D721Med (cell line): ENCODE measurements at places on chromosomes 16 and 17.

GRCh38 chr17:49987290-49987585 is 7.8 kb downstream of the DLX3 start:
- no peak for DNase-seq

- DNase-seq = no peak
These were observed 16.7 kb upstream of the OR1F1 start for GRCh38 chr16:3171181-3171854.

DNA sequence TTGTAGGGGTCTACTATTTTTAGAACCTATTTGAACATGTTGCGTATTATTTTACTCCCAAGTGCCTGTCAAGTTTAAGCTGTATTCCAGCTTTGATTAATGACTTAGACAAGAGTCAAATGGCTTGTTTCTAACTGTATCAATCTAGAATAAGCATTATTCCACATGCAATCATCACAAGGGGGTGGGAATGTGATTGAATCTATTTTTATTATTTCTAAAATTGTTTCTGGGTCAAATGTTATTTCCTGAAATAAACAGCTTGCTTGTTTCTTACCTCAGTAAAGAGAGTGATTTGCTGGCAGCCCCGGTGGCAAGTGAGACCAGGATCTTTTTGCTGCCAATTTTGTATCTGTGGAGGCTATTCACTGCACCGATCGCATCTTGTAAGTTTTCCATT is 21.5 kb downstream of the MARF1 start:
- DNase-seq = no peak

DNA sequence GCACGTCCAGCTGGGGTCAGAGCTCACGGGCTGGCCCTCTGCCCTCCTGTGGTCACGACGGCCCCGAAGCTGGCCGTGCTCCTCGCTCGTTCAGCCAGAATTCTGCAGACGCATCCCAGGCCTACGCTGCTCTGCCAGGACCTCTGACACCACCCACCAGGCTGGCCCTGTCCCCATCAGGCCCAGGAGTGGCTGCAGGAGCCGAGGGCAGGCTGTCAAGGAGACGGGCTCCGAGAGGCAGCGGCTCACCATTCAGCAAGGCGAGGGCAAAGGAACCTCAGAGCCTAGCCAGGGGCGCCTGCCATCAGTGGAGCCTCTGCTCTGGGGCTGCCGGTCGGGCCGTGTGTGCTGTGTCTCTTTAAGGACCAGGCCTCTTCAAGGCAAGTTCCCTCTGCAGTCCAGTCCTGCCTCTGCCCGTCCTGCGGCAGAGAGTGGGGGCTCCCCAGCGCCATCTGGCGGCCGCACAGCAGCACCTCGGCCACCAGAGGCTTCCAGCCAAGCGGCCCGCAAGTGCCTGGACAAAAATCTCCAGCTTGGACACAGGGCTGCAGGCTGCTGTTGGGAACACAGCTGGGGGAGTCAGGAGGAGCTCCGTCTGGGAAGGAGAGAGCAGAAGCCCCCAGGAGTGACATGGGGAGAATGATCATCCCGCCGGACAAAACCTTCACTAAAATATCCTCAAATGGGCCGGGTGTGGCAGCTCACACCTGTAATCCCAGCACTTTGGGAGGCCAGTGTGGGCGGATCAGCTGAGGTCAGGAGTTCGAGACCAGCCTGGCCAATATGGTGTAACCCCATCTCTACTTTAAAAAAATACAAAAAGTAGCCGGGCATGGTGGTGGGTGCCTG is 7.4 kb upstream of the ABR start:
- DNase-seq = peak; percentile 87

DNA sequence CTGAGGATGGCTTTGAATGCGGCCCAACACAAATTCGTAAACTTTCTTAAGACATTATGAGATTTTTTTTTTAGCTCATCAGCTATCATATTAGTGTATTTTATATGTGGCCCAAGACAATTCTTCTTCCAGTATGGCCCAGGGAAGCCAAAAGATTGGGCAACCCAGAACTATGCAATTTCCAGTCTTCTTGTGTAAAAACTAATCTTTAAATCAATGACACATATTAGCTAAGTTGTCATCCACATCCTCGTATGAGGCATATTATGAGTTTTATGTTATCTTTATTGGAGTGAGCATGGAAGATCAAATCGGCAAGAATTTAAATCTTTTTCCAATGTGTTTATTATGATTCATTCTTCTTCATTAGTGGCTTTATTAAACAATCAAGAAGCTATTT is 198.6 kb upstream of the HSBP1 start:
- DNase-seq = no peak

GRCh38 chr17:28878981-28879380 is 18.6 kb downstream of the FLOT2 start:
- DNase-seq = no peak

- DNase-seq = no peak
These were observed 116.4 kb downstream of the SNX11 start for GRCh38 chr17:48223945-48224344.

- DNase-seq = no peak
These were observed 1.7 kb upstream of the MT1A start for GRCh38 chr16:56636616-56637413.

GRCh38 chr16:84340325-84341040 is 27.9 kb upstream of the ATP2C2 start:
- DNase-seq = no peak

DNA sequence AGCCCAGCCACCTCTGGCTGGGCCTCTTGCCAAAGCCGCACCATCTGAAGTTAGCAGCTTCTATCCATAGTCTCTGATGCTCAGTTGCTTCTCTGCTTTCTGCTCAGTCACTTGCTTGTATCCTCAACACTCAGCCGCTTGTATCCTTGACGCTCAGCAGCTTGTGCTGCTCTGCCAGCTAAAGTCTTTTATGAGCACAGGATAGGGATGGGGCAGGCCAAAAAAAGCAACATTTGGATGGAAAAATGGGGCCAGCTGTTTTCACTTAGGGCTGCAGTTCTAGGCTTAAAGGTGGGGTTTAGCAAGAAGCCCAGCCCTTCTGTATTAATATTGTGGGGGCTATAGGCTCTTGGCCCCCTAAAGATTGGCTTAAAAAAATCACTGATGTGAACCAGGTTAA is 739.4 kb downstream of the CDH8 start:
- no peak for DNase-seq

DNA sequence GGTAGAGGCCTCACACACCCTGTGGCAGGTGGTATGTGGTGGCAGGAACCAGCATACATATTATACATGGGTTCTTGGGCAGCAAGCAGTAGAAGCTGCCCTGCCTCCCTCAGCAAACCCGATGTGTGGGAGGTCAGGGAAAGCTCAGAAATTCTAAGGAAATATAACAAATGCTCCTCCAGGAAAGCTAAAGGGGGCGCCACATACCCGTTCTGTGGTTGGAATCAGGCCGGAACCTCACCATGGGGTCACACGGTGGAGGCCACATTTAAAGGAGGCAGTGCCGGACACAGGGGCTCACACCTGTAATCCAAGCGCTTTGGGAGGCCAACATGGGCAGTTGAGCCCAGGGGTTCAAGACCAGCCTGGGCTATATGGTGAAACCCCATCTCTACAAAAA is 12.4 kb upstream of the KATNB1 start:
- DNase-seq = no peak

DNA sequence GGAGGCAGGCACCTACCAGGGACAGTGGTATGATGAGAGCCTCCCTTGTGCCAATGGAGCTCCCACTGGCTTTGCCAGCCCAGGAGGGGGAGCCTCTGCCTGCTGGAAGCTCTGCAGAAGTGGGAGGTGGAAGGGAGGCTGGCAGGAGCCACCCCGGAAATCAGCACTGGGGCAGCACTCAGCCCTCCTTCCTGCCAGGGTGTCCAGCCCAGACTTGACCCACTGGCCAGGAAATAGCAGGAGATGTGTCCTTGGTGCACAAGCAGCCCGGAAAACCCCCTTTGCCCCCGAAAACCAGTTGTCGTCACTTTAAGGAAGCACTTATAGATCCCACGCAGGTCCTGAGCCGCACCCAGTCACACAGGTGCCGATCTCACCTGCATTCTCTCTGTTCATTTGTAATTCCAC is 49.3 kb upstream of the CACNG4 start:
- DNase-seq = no peak

GRCh38 chr17:57002904-57003303 is 25.0 kb downstream of the SCPEP1 start:
- DNase-seq = no peak

- peak; percentile 99 for DNase-seq
These were observed at the start of gene SLC2A4 for GRCh38 chr17:7281074-7281952. TSS of gene SLC2A4 (plus strand) at chr17:7281718. CDS start at chr17:7281935, 217 bp downstream.

DNA sequence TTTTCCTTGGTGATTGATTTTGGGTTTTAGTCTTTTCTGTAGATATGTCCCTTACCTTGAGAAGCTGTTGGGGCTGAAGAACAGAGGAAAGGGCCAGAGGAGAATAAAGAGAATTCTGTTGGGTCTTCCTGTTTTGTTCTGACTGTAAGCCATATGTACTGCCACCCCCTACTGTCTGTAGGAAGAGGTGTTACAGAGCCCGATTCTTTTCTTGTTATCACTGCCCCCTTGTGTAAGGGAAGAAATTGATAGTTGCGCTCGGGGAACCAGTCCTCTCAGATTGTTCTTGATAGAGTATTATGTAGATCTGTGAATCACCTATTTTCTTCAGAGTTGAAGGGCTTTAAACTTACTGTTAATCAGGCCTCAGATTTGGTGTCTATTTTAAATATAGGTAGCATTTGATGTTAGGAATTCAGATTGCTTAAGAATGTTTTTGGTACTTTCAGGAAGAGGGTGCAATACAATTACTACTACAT is 2.4 kb downstream of the TANC2 start:
- peak; percentile 51 for DNase-seq

DNA sequence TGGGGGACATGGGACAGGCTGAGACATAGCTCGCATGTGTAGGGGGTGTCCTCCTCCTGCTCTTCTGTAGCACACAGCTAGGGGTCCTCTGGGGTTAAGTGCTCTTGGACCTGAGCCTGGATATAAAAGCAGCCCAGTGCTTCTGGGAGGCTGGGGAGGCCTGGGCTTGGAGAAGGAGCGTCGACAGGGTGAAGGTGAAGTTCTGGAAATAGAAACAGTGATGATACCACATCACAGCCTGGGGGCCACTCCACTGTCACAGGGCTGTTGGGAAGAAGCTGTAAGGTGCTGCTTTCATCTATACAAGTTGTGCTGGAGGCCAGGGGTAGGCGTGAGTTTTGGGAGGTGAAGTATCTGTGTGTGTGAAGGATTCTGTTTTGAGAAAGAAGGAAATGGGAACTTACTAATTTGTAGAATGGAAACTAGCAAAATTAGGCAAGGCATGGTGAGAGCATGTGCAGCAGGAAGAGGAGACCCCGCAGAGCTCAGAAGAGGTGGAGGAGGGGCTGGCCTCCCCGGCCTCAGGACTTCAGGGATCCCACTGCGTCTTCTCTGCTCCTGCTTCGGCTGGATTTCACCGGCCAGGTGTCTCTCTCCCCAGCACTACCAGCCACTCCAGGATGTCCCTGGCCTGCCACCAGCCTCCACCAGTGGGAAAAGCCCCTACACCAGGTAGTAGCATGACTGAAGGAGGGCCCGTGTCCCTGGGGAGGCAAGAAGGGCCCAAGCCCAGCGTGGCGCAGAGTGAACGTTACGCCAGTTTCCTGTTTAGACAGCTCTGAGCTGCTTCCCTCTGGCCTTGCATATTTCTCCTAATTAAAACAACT is 19.4 kb downstream of the PLCG2 start:
- no peak for DNase-seq

GRCh38 chr17:29732613-29733012 is 109.9 kb upstream of the CORO6 start:
- no peak for DNase-seq

- DNase-seq = no peak
These were observed 28.8 kb upstream of the NXPH3 start for GRCh38 chr17:49546546-49547535.

DNA sequence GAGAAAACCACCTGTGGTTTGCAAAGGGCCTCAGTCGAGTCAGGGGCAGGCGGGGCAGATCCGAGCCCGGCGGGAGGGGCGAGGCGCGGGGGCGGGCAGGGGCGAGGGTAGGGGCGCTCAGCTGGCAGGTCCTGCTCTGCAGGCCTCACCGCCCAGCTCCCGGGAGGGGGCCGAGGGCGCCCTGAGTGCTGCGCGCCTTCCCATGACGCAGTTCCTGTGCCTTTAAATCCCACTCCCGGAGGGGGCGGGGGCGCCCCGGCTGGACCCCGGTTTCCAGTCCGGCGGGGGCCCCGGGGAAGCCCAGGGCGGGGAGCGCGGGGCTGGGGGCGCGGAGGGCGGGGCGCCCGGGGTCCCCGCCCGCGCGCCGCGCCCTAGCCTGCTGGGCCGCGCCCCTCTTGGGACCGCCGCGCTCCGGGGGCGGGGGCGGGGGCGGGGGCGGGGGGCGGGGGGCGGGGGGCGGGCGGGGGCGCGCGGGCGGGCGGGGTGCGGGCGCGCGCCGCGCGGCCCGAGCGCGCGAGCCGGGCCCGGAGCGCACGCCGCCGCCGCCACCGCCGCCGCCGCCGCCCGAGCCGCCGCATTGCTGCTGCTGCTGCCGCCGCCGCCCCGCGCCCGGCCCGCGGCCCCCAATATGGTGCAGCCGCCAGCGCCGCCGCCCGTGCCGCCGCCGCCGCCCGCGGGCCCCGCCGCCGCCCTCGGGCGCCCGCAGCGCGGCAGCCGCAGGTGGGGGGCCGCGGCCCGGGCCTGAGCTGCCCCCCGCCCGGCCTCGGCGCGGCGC is at the start of gene JPH3:
Gene JPH3 (plus strand): TSS at position 508 of the 775 bp plus-strand sequence. CDS start 639 bp downstream, outside the sequence.
- peak; percentile 65 for DNase-seq

DNA sequence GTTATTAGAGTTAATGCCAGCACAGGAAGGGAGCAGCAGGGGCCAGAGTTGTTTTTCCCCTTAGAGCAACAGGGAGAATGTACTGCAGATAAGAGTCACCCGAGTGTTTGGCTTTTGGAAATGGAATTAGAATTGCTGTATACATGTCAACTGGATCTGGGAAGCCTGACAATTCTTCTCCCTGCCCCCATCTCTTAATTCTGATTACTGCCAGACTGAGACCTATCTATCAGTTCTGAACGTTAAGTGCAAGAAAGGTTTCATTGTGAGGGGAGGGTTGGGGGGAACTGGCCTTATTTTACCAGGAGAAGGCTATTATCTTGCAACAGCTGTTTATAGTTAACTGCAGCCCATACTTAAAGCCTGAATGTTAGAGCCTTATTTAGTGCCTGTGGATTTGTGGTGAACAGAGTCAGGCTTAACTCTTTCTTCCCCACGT is 424.5 kb upstream of the CDH11 start:
- no peak for DNase-seq

GRCh38 chr17:72665852-72666851 is 426.3 kb downstream of the SLC39A11 start:
- no peak for DNase-seq

GRCh38 chr17:37086334-37086733 is 137.6 kb downstream of the AATF start:
- DNase-seq = no peak

GRCh38 chr17:3888343-3889171 is 4.3 kb downstream of the CAMKK1 start:
- peak; percentile 80 for DNase-seq

- no peak for DNase-seq
These were observed 5.7 kb upstream of the LGALS3BP start for GRCh38 chr17:78985395-78985794.

DNA sequence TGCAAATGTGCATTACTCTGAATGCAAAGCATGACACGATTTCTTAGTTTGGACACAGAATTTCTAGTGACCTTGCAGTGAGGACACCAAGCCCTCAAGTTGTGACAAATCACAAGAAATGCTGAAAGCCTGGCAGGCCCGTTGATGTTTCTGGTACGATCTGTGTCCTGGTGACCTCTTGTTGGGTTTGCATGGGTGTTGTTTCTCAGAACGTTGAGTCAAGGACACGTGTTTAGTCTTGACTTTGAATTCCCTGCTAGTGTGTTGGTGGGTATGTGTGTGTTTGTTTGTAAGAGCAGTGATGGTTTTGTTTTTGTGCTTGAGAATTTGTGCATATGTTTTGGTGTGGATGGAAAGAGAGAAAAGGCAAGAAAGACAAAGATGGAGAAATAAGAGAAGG is 37.8 kb upstream of the MAF start:
- no peak for DNase-seq

GRCh38 chr16:7419441-7419840 is 86.8 kb downstream of the RBFOX1 start:
- no peak for DNase-seq
